ENCODE measurements at places on chromosomes 7 and 10.

GRCh38 chr10:126331101-126331500, 57.2 kb downstream of the ADAM12 start:
- DNase-seq: peak; percentile 33

- DNase-seq: no peak
Observed at GRCh38 chr10:84214046-84214572, 11.2 kb downstream of the LRIT2 start.

DNA sequence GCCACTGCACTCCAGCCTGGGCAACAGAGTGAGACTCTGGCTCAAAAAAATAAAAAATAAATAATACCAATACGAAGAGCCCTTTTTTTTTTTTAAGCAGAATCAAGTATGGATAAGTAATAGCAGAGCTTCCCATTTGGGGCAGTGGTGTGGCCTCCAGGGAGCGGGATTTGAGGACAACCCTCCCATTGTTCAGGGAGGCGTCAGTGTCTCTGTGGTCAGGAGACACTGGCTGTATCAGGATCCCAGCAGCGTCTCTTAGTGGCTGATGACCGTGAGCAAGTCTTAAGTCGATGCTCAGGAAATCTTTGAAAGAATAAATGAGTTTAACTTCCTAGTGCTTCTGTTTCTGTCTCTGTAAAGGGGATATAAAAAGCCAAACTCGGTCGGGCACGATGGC, 25.2 kb upstream of the SH2B2 start:
- no peak for DNase-seq

GRCh38 chr7:92924800-92925199, 88.4 kb upstream of the CDK6 start:
- DNase-seq: no peak

Measured in astrocyte of the cerebellum (primary cell).